ENCODE measurements at places on chromosomes 12 and 14. TPM values are rescaled to one million over a fixed set of nuclear protein-coding genes. Genes with fewer than 3 reads are reported as not detected.

The IFI27 gene
- polyA plus RNA-seq = 1.2 TPM

DNA sequence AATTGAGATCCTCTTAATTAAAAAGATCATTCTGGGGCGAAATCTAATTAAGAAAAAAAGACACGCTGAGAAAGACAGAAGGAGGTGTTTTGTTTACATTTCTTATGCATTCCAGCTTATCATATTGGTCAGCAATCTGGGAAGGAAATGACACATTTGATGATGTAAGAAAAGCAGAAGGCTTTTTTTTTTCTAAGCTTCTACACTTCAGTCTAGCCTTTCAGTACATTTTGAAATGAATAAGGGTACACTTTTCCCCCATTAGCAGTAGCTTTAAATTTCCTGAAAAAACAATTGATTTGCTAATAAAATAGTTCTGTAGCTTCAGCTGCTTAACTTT is 5.9 kb upstream of the GSC start:
- H3K27ac ChIP-seq = no peak overlapping the region
- H3K36me3 ChIP-seq = no peaks in the 10 kb centered on the region
- H3K4me3 ChIP-seq = no peak overlapping the region
- H3K4me1 ChIP-seq = no peaks in the 10 kb centered on the region
- peak; percentile 13 for DNase-seq

GRCh38 chr14:21248739-21249411 is 20.4 kb downstream of the HNRNPC start:
- peaks cover 50% of the 10 kb centered on the region for H3K36me3 ChIP-seq
- H3K4me3 ChIP-seq = no peak overlapping the region
- DNase-seq = peak; percentile 32
- peaks cover 3% of the 10 kb centered on the region for H3K4me1 ChIP-seq

The MYH7 gene
- polyA plus RNA-seq = not detected

The ATF7IP gene
- polyA plus RNA-seq = 8.5 TPM

The LMNTD1 gene
- 1.3 TPM for polyA plus RNA-seq

The PLCZ1 gene
- not detected for polyA plus RNA-seq

DNA sequence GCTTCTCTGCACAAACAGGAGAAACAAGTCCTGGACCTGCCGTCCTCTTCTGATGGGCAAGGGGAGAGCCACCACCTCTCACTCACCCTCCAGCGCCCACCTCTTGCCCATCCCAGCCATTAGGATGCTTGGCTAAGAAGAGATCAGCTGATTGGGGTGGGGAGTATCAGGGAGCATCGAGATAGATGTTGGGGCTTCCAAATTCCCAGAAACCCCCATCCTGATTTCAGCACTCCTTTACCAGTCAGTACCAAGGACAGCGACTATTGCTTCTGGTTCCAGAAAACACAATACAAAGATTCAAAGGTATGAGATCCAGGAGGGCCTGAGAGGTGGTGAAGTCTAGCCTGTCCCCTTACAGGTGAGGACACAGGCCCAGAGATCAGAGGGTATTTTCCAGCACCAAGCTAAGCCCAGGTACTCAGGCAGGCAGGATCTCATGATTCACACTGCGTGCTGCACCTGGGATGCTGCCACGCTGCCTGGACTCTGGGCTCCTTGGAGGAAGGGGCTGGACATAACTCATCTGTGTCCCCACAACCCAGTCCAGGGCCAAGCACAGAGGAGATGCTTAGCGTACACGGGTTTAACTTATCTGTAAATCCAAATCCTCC is 76.6 kb downstream of the TUNAR start:
- H3K27ac ChIP-seq = no peak overlapping the region
- no peak for DNase-seq
- no peaks in the 10 kb centered on the region for H3K4me1 ChIP-seq
- no peaks in the 10 kb centered on the region for H3K36me3 ChIP-seq
- H3K27me3 ChIP-seq = no peaks in the 10 kb centered on the region
